ENCODE measurements at places on chromosomes 2 and 18.

DNA sequence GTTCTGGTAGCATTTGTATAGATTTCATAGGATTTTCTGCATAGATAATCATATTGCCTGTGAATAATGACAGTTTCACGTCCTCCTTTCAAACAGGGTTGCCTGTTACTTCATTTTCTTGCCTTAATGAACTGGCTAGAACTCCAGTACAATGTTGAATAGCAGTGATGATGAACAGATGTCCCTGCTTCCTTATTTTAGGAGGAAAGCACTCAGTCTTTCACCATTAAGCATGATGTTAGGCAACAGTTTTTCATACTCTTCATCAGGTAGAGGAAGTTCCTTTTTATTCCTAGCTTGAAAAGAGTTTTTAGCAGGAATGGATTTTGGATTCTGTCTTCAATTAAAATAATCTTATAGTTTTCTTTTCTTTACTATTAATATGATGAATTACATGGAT lies 39.7 kb downstream of the C2orf76 start:
- no peak for DNase-seq

GRCh38 chr2:172713365-172713875 lies 22.2 kb upstream of the RAPGEF4 start:
- DNase-seq, result no peak

DNA sequence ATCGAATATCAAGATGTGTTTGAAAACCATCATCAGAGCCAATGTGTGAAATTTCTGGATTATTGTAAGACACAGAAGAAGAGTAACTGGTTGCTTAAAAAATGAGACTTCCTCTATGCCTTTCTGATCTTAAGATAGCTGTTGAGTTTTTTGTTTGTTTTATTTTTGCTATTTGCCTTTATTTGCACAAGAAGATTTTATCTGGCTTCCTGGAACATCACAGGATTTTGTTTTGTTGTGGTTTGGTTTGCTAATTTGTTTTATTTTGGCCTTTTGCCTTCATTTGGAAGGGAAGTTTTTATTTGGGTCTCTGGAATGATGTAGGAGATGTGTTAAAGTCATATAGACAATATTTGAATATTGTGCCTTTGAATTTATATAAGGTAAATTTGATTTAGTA lies 3.9 kb upstream of the CYTIP start:
- no peak for DNase-seq

GRCh38 chr2:190887089-190887488 lies 6.5 kb downstream of the GLS start:
- no peak for DNase-seq

GRCh38 chr2:66523990-66524389 lies 89.1 kb downstream of the MEIS1 start:
- no peak for DNase-seq

DNA sequence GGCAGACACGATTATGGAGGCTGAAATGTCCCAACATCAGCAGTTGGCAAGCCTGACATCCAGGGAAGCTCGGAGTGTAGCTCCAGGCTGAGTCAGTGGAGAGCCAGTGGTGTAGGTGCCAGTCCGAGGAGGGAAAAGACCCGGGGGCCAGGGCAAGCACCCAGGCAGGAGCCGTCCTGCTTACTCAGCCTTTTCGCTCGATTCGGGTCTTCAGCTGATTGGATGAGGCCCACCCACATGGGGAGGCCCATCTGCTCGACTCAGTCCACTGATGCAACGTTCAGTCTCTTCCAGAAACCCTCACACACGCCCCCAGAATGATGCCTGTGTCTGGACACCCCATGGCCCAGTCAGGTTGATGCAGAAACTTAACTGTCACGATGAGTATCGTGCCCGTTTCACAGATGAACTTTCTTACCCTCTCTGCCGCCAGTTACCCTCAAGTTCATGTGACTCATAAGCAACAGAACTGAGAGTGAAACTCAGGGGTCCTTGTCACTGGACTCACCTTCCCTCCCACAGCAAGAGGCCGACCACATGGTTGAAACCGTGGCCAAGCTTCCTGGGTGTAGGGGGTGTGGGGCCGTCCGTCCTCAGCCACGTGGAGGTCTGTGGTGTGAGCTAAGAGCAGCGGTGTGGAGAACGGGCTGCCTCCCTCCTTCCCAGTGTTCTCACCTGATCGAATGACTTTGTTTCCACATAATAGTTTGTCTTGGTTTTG lies 197.4 kb upstream of the HDAC4 start:
- no peak for DNase-seq

DNA sequence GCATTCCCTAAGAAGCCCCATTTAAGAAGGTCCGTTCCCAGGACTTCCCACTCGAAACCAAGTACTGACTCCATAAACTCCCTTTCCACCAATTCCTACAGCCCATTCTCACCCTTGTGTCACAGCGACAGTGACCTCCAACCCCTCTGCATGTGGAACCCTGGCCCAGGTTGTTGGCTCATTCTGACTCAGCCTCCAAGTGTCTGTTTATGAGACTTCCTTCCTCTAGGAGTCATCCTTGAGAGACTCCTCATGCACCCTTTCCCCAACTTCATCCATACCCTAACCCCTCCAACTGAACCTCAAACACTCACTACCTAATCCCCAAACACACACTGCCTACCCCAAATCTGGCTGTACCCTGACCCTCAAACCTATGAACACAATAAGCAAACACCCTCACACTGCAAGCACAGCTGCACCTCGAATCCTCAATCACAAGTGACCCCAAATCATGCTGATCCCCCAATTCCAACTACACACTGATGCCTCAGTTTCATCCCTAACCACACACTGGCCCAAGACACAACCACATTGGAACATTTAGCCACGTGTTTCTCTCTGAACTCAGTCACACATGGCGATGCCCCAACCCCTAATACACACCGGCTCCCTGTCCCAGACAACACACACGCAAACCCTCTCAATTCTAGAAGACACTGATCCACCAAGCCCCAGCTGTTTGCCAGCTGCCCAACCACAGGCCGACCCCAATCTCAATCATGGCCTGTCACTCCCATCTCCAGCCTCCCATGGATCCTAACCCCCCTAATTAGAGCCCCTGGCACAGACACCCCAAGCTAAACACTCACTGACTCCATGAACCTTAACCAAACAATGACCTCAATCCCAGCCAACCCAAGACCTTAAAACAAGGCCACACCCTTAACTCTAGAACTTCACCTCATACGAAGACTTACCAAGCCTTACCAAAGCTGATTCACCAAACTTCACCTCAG lies 219.6 kb downstream of the CYP26B1 start:
- DNase-seq, result no peak

- no peak for DNase-seq
Measured at GRCh38 chr2:46802665-46803546, 112.7 kb downstream of the MCFD2 start.

GRCh38 chr2:69195706-69196105 lies 182.7 kb downstream of the ANTXR1 start:
- no peak for DNase-seq

GRCh38 chr18:48219810-48220499 lies 189.2 kb downstream of the ZBTB7C start:
- no peak for DNase-seq
